T-helper 17 cell (primary cell): ENCODE measurements at places on chromosomes 16 and 17. TPM values are rescaled to one million over a fixed set of nuclear protein-coding genes. Genes with fewer than 3 reads are reported as not detected.
A peak's percentile ranks its signal among the peaks of the same experiment; 100 is the strongest.

DNA sequence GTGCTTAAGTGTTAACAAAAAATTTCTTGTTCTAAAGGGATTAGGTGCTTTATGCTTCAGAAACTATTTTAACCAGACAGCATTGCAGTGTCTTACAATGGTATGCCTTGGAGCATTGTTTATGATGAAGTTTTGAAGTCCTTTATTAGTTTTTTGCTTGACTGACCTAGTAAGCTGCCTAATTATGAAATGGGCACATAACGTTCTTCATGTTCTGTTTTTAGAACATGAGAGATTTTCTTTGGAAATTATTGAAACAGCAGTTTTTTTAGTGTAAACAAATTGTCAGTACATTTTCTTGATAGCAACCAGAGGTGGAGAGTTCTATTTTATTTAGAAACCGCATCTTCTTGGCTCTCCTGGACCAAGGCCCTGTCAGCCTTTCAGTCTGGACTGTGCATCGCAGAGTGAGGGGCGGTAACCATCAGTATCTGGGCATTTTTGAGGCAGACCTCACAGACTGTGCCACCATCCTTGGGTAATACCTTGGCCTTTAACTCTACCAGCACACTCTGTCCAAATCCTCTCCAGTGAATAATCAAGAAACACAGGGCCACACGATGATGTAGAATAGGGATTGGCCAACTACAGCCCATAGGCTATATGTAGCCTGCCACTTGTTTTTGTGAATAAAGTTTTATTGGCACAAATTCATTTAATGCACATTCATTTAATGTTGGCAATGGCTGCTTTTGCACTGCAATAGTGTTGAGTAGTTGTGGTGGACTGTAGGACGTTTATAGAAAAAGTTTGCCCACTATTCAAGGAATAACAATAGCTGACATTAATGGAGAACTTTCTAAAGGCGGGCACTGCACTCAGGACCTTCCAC lies 81.1 kb downstream of the VPS35L start:
- H3K4me1 ChIP-seq, result peaks cover 13% of the 10 kb centered on the region
- no peaks in the 10 kb centered on the region for H3K27me3 ChIP-seq
- H3K4me3 ChIP-seq, result no peak overlapping the region
- DNase-seq, result no peak

GRCh38 chr16:66419527-66419926 lies 7.6 kb upstream of the BEAN1 start:
- no peak overlapping the region for H3K4me3 ChIP-seq
- H3K36me3 ChIP-seq, result peaks cover 7% of the 10 kb centered on the region

DNA sequence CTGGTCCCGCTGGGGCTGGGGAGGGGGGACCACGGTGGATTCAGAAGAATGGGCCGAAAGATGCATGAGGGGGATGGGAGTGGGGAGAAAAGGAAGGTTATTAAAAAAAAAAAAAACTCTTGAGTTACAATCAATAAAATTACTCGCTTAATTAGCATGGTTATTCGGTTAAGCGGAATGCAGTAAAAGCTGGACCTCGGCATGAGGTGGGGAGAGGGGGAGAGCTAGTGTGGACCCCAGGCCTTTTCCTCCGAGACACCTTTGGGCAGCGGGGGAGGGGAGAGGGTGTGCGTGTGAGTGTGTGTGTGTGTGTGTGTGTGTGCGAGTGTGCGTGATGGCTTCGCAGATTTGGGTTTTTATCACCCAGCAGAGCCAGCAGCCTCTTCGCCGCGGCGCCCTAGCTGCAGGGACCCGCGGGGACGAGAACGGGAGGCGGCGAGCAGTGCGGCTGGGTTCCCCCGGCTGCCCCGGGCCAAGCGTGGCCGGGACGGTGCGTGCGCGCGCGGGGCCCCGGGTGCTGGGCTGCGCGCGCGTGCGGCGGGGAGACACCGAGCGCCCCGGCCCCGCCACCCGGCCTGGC lies 3.7 kb downstream of the BAHCC1 start:
- peaks cover 60% of the 10 kb centered on the region for H3K27me3 ChIP-seq
- peaks cover 27% of the 10 kb centered on the region for H3K4me1 ChIP-seq
- no peak overlapping the region for H3K27ac ChIP-seq
- H3K36me3 ChIP-seq, result peaks cover 3% of the 10 kb centered on the region
- DNase-seq, result no peak

DNA sequence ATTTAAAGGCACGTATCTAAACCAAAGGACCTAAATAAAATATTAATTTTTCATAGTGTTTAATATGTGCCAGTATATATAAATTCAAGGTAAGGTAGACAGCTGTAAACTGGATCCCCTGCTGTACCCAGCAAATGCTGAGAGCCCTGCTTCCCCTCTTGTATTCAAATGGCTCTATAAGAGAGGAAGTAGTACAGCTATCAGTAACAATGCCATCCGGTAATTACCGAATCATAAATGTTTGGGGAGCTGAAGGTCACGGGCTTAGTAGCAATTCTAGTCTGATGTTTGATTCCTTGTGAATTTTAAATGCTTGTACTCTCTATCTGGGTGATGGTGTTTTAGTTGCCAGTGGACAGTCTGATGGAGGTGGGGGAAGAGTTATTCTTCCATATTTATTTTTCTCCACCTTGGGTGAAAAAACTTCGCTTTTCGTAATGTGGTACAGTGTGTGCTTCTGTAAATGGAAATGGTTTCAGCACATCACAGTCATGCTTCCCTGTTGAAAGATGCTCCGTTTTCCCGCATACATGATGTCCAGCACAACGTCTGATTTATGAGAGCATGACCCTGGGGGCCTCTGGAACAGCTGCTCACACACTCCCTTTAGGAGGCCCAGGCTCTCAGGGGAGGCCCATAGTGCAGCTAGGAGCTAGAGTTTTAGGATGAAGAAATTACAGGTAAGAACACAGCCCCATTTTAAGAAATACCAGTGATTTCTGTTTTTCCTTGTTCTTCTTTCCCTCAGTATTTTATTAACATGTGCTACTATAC lies 423.9 kb downstream of the WWOX start:
- no peak overlapping the region for H3K4me3 ChIP-seq
- DNase-seq, result no peak
- peaks cover 2% of the 10 kb centered on the region for H3K4me1 ChIP-seq

DNA sequence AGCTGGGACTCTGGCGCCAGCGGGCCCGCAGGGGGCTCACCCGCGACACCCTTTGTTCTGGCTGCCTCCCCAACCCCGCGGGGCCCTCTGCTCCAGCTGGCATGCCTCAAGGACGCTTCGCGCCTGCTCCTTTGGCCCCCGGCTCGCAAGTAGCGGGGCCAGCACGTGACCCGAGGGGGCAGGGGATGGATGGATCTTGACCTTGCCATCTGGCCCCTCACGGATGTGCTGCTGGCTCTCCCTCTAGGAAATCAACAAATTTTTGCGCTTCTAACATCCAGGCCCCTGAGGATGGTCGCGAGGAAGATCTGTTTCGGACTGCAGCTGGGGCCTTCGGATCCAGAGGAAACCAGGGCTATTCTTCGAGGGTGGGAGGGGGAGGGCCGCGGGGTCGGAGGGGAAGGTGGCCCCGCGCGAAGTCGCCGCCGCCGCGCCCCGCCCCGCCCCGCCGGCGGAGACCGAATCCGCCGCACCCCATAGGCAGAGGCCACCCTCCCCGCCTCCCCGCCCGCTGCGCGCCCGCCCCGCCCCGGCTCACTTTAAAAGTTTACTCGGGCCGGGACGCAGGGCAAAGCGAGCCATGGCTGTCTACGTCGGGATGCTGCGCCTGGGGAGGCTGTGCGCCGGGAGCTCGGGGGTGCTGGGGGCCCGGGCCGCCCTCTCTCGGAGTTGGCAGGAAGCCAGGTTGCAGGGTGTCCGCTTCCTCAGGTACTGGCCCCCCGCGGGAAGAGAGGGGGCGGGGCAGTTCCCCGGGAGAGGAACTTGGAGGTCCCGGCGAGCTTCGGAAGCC lies at the start of gene ACSF2:
TSS of gene ACSF2 (plus strand) at position 537 of the 790 bp plus-strand sequence. CDS start at position 581, 44 bp downstream.
- H3K36me3 ChIP-seq, result no peaks in the 10 kb centered on the region
- DNase-seq, result peak; percentile 50
- H3K27ac ChIP-seq, result peak within 1 kb of the TSS; percentile 85
- no peaks in the 10 kb centered on the region for H3K27me3 ChIP-seq
- H3K4me1 ChIP-seq, result peaks cover 15% of the 10 kb centered on the region
- H3K4me3 ChIP-seq, result peak within 1 kb of the TSS; percentile 87

DNA sequence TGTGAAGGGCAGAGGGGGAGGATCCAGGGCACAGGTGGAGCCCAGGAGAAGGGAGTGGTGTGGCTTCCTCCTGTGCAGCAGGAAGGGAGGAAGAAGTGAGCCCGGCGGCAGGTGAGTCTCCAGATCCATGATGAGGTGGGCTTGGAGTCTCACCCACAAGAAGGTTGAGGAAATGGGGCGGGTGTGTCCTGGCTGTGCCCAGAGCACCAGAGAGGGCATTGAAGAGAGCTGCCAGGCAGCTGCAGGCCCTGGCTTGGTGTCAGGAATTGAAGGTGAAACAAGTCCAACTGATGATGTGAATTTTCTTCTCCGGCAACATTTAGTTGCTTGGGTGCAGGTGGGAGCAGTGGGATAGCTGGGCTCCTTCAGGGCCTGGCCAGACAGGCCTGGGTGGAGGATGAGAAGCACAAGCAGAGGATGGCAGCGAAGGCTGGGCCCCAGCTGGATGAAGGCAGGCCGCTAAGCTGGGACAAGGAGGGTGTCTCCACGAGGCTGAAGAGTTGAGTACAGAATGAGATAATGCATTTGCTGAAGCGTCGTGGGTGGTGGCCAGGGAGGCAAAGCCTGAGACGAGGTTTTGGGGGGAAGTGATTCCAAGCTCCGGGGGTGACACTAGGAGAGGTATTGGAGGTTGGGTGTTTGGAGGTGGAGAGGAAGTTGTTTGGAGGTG lies 18.3 kb downstream of the NT5M start:
- no peaks in the 10 kb centered on the region for H3K36me3 ChIP-seq
- no peak overlapping the region for H3K4me3 ChIP-seq
- H3K27ac ChIP-seq, result no peak overlapping the region
- H3K27me3 ChIP-seq, result no peaks in the 10 kb centered on the region

- H3K4me3 ChIP-seq, result peak overlapping the region; percentile 41
- peak; percentile 46 for DNase-seq
- peaks cover 68% of the 10 kb centered on the region for H3K27me3 ChIP-seq
- H3K4me1 ChIP-seq, result peaks cover 32% of the 10 kb centered on the region
Measured at GRCh38 chr17:60139438-60140285, 10.1 kb upstream of the CA4 start.

GRCh38 chr17:31780483-31780882 lies 78.6 kb downstream of the COPRS start:
- no peak overlapping the region for H3K27ac ChIP-seq
- no peak overlapping the region for H3K4me3 ChIP-seq
- no peaks in the 10 kb centered on the region for H3K4me1 ChIP-seq
- peaks cover 2% of the 10 kb centered on the region for H3K36me3 ChIP-seq

DNA sequence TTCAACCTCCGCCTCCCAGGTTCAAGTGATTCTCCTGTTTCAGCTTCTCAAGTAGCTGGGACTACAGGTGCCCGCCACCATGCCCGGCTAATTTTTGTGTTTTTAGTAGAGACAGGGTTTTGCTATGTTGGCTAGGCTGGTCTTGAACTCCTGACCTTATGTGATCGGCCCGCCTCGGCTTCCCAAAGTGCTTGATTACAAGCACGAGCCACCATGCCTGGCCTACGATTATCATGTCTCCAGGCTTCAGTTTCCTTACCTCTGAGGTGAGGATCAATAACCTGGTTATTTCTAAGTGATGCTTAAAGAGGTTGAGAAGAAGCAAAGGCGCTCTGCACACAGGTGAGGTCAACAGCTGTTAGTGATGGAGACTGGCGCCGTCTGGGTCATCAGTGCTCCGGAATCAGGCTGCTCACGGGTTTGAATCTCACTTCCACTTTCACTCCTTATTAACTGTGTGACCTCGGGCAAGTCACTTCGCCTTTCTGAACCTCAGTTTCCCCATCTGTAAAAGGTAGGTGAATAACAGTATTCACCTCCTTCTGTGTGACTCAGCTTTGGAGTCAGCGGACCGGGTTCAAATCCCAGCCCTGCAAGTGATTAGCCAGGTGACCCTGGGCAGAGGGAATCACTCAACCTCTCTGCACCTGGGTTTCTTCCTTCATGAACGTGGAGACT lies 745 bp upstream of the ABCC1 start:
- H3K27ac ChIP-seq, result peak overlapping the region; percentile 93
- peaks cover 3% of the 10 kb centered on the region for H3K36me3 ChIP-seq
- H3K4me3 ChIP-seq, result peak overlapping the region; percentile 91
- H3K4me1 ChIP-seq, result peaks cover 30% of the 10 kb centered on the region
- H3K27me3 ChIP-seq, result no peaks in the 10 kb centered on the region

DNA sequence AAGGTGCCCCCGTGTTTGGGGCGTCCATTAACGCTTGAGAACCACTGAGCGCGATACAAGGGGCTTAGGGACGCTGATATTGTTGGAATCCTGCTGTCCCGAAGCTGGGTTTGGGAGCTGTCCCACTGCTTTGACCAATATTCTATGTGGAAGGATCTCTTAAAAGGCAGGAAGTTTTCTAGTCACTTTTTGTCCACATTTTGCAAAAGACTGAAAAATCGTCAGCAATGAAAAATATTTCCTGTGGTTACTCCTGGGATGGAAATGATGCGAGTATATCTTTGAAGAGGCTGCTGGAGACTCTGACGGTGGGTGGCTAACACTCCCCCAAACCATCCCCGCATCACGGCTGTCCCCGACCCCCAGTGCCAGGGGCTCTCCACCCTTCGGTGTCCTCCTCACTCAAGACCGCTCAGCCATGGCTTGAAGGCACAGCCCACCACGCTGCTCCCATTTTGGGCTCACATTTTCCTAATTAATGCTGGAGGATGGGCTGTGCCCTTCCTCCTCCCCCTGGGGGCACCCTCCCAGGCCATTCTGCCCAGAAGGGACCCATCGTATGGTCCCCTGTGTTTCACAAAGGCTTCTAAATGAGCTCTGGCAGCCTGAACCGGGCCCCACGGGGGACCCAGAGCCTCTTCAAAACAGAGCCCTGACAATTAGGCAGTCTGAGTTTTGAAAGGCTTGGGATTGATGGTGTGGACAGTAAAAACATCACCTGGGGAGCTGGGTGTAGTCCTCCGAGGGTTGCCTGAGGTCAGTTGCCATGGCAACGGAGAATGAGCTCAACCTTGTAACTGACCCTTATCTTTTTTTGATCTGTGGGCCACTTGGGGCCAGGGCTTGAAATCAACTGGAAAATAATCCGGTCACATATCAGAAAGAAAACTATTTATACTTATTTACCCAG lies 158.6 kb downstream of the C16orf78 start:
- H3K27ac ChIP-seq, result no peak overlapping the region
- no peaks in the 10 kb centered on the region for H3K36me3 ChIP-seq
- DNase-seq, result no peak

DNA sequence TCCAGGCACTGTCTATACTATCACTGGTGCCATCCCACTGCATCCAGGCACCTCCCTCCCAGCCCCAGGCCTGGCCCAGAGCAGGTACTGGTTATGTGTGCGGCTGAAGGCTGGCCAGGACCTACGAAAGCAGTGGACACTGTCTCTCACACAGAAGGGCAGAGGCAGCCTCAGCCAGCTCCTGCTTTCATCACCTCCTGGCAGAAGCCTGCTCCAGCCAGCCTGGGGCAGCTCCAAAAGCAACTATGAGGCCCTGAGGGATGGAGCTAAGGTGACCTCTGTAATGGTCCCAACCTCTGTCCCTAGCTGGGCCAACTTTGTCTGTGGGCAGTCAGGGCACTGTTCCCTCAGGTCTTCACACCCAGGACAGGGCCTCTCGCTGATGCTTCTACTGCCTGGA lies 18.8 kb downstream of the HSD11B2 start:
- no peaks in the 10 kb centered on the region for H3K27me3 ChIP-seq
- no peak overlapping the region for H3K4me3 ChIP-seq
- peaks cover 9% of the 10 kb centered on the region for H3K36me3 ChIP-seq
- no peak for DNase-seq
- H3K27ac ChIP-seq, result peak overlapping the region; percentile 65

Gene TAT
- total RNA-seq, result not detected

Gene HOXB9
- not detected for total RNA-seq

Gene NOL3
- 4.3 TPM for total RNA-seq

Gene DOC2A
- total RNA-seq, result 0.16 TPM

Gene CEP295NL
- 2.0 TPM for total RNA-seq

Gene KRT39
- not detected for total RNA-seq
